Fibroblast of mammary gland (primary cell): ENCODE measurements at places on chromosomes 5 and 9.

DNA sequence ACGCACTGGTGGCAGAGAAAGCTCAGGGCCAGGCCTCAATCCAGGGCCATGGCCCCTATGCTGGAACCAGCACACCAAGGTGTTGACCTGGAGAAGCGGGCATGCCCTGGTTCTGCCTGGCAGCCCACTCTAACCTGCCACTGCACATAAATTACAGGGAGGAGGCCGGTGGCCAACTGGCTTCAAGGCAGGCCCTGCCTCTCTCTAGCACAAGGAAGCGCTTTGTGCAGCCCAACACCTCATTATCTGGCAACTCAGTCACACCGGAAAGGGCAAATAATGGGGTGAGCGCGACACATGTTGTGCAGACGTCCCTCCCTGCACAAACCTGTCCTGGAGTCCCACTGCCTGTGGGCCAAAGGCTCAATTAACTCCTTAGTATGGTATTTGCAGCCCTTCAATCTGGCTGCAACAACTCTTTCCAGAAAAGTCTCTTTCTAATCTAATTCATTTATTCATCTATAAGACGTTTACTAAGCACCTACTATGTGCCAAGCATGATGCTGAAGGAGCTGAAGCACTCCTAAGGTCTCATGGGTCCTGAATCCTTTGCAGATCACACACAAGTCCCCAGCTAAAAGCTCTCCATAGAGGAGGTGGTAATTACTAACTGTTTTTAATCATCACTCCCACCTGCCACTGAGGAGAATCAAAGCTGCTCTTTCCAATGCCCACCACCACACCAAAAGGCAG, 24.9 kb downstream of the SHB start:
- no peak for DNase-seq

GRCh38 chr9:72305102-72305546, 59.9 kb downstream of the ZFAND5 start:
- peak; percentile 97 for DNase-seq

DNA sequence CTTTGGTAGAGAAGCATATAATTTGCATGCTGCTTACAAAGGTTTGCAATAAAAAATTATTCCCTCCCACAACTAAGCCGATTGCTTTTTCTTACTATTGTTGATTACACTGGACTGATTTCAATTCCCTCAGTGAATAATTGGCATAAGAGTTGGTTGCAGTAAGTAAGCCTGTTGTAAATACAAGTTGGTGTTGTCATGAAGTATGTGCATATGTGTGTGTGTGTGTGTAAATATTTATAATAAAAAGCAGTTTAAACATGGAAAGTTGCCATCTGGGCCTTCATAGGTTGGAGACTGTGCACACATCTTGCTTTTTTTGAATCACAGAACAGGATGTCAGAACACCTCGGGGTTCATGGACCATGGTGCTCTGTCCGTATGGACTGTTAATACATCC, 131.2 kb downstream of the ATP10B start:
- DNase-seq = no peak

DNA sequence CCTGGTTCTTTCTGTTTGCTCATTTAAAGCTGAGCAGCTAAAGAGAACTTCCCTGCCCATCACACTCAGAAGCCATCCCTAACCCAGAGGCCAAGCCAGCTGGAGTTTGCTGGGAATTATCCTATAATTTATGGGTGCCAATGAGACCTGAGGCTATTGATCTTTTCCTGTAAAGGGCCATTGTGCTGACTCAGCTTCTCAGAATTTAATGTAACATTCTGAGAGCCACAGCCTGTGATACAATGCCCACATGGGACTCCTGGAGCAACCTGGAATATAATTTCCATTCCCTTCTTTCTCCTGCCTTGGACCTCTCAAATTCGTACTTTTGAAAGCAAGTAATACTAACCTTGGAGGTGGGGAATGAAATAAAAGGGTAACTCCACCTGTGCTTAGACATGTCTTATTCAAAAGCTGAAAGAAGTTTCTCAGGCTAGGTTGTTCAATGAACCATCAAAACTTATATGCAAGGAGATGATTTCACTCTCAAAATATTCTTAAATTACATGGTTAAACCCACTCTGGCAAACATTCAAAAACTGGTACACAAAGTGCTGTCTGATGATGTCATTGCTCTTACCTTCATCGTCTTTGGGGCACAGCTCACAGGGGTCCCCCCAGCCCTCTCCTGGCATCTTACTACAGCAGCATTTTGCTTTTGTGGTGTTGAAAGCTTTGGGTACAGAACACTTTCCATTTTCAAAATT, 206.7 kb downstream of the SLC12A2 start:
- DNase-seq = peak; percentile 20
